ENCODE measurements at places on chromosomes 1 and 21. TPM values are rescaled to one million over a fixed set of nuclear protein-coding genes. Genes with fewer than 3 reads are reported as not detected.

GRCh38 chr1:41919764-41920397 lies 1.2 kb upstream of the HIVEP3 start:
- DNase-seq = no peak

DNA sequence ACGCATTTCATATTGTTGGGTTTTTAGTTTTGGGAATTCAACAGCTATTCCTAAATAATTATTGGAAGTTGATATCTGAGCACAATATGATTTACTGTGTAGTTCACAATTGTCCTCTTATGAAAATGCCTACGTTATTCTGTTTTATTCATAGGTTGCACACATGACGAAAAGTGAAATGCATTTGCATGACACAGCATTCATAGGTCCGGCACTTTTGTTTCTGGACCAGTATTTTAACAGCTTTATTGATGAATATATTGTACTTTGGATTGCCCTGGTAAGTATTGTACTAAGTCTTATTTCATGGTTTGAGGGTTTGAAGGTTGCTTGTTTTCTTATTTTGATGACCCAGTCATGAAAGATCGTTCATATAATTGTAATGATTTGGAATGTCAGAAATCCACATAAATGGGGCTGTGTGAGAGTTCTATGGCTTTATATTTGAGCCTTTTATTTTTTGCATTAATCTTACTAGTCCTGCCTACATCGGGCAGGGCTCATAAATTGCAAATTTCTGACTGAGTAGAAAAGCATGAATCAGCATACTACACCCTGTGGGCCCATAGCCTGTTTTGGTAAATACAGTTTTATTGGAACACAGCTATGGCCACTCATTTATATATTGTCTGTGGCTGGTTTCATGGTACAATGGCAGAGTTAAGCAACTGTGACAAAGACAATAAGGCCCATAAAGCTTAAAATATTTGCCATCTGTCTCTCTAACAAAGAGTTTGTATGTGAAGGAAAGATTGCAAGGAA lies 17.0 kb downstream of the DENND2D start:
- DNase-seq = no peak

The HJV gene
- 110 TPM for total RNA-seq

DNA sequence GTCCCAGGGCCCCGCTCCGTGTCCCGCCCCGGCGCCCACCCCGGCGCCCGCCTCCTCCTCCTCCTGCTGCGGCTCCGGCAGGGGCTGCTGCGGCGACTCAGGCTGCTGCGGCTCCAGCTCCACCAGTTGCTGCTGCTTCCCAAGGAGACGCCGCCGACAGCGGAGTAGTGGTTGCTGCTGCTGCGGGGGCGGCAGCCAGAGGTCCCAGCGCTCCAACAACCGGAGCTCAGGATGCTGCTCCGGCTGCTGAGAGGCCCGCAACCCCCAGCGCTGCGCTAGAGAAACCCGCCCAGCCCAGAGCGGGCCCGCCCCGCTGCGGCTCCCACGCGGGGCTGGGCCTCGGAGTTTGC lies 1.1 kb downstream of the CRCT1 start:
- no peak for DNase-seq

The CELA2B gene
- total RNA-seq = 0.83 TPM

DNA sequence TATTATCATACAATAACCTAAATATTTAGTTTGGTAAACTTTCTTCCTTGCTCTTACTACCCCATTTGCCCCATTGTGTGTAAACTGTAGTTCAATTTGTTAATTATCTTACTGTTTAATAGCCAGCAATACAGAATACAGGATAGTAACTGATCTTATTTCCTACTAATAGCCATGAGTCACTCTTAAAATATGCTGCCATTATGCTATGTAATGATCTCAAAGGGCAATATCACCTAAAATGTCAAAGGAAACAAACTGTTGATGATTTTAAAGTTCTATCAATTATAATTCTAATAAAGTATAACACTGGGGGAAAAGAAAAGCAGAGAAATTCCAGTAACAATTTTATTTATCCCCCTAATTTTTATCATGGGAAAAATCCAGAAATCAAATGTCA lies 4.3 kb downstream of the SLC30A1 start:
- no peak for DNase-seq

GRCh38 chr1:44747878-44748277 lies 8.2 kb downstream of the KIF2C start:
- DNase-seq = no peak

The TRIM45 gene
- total RNA-seq = 0.73 TPM

The RNF186 gene
- 0.60 TPM for total RNA-seq

The WDR64 gene
- 0.40 TPM for total RNA-seq

The SIM2 gene
- not detected for total RNA-seq

GRCh38 chr1:166511761-166512160 lies 327.5 kb upstream of the POGK start:
- DNase-seq = no peak

The PAQR6 gene
- total RNA-seq = 3.3 TPM

GRCh38 chr1:165661703-165662102 lies 30.7 kb downstream of the MGST3 start:
- no peak for DNase-seq

GRCh38 chr1:241695246-241696171 lies 43.4 kb downstream of the WDR64 start:
- no peak for DNase-seq
